Natural killer cell treated with Interleukin-12 subunit alpha and Interleukin-12 subunit beta and Interleukin-15 and Interleukin-18, amount 100 ng/mL, for 72 hours (primary cell): ENCODE measurements at places on chromosomes 4 and X. TPM values are rescaled to one million over a fixed set of nuclear protein-coding genes. Genes with fewer than 3 reads are reported as not detected.

HTN3 gene
- total RNA-seq = not detected

ANOS1 gene
- not detected for total RNA-seq

RAB9B gene
- total RNA-seq = 0.45 TPM

TLR1 gene
- total RNA-seq = 12.6 TPM

FAM184B gene
- not detected for total RNA-seq

TBC1D8B gene
- total RNA-seq = 0.56 TPM

MEPE gene
- not detected for total RNA-seq

CCDC149 gene
- not detected for total RNA-seq

RAB40A gene
- total RNA-seq = 0.31 TPM

STATH gene
- not detected for total RNA-seq

DCK gene
- total RNA-seq = 19.9 TPM

LCORL gene
- total RNA-seq = 14.9 TPM
